DMS153 (cell line): ENCODE measurements at places on chromosomes 1 and 21.

- no peak for DNase-seq
Observed at GRCh38 chr1:240667351-240667750, 55.4 kb upstream of the GREM2 start.

DNA sequence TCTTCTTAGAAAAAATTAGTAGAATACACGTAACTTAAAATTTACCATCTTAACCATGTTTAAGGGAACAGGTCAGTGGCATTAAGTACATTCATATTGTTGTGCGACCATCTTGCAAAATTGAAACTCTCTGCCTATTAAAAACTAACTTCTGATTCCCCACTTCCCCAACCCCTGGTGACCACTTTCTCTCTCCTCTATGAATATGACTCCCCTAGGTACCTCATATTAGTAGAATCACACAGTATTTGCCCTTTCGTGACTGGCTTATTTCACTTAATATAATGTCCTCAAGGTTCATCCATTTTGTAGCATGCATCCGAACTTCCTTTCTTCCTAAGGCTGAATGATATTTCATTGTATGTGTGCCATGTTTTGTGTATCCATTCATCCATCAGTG is 15.1 kb upstream of the TARBP1 start:
- DNase-seq, result no peak

- DNase-seq, result peak; percentile 8
Observed at GRCh38 chr1:214584805-214585766, 17.9 kb upstream of the CENPF start.

- DNase-seq, result no peak
Observed at GRCh38 chr1:71774705-71775104, 507.6 kb downstream of the NEGR1 start.

GRCh38 chr1:109910123-109910962 is at the start of gene CSF1:
Gene CSF1, plus strand, starts transcription at chr1:109910849. Its CDS starts 175 bp downstream, at chr1:109911024.
- DNase-seq, result no peak

DNA sequence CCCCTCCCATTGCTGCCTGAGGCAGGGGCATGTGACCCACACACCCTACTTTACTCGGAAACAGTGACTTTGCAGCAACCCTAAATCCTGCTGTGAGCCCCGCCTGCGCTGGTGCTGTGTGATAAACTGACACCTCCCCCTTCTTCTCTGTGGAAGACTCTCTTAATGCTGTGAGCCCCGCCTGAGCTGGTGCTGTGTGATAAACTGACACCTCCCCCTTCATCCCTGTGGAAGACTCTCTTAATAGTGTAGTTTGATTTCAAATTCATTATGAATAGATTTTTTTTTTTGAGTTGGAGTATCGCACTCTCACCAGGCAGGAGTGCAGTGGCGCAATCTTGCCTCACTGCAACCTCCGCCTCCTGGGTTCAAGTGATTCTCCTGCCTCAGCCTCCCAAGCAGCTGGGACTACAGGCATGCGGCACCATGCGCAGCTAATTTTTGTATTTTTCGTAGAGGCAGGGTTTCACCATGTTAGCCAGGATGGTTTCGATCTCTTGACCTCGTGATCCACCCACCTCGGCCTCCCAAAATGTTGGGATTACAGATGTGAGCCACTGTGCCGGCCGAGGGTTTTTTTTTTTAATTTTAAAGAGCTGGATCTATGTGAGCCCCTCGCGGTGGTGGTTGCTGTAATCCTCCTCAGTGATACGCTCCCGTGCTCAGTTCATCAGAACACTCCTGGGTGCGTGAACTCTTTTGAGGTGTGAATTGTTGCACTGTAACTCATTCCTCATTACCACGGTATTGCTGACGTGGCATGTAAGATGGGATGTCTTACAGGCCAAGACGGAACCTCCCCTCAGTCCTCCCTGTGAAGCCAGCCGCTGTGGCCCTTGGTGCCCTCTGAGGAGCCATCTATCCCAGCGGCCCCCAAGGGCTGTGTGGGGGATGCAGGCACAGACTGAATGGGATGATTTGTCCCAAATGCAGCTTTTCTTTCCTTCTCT is 60.3 kb downstream of the GALNT2 start:
- DNase-seq, result no peak

DNA sequence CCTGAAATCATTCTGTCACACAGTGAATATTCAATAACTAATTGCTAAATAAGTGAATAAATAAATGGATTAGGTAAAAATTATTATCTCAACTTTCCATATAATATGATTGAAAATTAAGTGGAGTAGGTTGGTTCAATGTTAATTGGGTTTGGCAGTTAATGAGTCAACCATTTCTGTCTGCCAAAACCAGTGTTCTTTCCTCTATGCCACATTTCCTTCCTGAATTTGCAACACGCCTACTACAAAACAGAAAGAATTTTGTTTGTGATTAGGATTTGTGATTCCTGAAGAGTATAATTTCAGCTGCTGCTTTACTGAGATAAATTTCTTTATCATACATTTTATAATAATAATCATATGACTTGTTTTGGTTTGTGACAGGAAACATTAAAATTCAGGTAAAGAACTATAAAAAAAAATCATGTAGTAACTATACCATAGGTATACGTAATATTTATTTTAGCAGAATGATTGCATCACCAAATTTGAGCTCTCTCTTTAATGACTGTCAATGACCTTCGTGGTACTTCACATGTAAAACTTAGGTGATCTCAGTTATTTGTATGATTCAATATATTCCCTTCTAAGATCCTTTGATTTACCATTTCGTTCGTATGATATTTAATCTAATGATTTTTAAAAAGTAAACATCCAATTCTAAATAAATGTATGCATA is 241.3 kb downstream of the KCNT2 start:
- no peak for DNase-seq

GRCh38 chr1:173149887-173150286 is 57.2 kb downstream of the TNFSF4 start:
- DNase-seq, result no peak

DNA sequence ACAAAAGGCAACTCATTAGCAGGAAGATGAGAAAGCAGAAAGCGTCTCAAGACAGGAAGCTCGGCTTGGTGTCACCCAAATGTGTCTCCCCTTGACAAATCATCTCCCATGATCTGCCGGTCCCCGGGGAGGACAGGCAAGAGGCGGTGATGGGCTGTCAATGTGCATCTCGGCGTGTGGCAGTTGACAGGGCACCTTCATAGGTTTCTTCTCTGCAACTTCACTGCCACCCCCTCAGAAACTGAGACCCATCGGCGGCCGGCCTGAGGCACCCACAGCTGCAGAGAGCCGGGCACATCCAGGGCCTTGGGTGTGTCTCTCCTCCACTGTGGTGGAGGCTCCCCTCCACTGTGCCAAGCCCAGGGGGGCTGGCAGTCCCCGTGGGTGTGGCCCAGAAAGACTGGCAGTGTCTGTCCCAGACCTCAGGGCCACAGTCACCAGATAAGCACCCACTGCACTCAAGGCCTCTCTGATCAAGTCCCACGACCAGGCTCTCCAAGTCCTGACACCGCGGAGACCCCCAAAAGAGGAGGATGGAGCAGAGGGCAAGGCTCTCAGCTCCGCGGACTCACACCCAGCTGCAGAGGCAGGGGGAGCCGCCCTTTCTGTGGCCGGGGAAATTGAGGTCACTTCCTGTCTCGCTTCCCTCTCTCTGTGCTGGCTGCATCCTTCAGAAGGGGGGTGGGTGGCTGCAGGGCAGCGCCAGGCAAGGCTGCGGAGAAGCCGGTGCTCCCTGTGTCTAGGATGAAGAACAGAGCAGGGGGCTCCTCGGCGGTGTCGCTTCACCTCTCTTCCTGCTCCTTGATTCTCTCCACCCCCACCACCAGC is 39.6 kb upstream of the LBR start:
- peak; percentile 81 for DNase-seq

DNA sequence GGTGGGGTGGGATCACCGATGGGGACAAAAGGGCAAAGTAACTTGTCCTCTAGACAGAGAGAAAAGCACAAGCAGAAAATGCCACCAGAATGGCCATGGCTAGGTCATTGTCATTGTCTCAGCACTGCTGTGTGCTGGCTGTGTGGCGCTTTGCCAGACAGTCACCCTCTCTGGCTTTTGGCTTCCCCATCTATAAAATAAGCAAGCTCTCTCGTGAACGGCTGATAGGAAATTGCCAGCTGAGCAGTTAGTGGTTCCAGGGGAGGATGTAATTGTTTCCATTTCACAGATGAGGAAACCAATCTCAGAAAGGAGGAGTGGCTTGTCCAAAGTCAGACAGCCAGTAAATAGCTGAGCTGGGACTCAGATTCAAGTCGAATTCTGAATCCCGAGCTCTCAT is 32.5 kb downstream of the PADI2 start:
- DNase-seq, result no peak

DNA sequence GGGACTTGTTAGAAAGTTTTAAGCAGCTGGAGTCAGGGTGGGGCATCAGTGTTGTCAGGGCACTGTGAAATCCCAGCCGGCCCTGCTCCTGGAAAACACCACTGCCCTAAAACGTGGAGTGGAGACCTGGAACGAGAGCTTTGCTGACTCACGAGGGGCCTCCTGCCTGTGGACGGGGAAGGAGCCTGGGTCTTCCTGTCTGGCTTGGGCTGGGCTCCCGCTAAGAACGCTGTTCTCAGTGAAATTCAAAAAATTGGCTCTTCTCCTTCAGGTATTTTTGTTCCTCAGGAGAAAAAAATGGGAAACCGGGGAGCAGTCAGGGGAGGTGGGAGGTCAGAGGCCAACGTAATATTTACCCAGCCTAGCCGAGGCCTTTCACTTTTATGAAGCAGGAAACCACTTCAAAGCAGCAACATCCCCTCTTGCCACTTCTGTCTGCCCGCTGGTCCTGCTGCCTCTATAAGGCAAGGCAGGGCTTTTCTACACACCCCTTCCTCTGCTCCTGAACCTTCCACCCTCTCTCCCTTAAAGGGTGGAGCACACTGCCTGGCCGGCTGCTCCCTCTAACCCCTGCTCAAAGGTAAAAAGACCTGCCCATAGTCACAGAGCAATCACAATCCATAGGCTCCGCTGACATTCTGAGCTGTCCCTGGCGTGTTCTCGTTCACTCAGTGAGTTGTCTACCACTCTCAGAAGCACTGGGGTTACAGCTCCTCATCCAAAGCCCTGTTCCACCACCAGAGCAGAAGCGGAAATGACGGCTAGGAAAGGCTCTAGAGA is 8.0 kb downstream of the PLXNA2 start:
- peak; percentile 59 for DNase-seq

DNA sequence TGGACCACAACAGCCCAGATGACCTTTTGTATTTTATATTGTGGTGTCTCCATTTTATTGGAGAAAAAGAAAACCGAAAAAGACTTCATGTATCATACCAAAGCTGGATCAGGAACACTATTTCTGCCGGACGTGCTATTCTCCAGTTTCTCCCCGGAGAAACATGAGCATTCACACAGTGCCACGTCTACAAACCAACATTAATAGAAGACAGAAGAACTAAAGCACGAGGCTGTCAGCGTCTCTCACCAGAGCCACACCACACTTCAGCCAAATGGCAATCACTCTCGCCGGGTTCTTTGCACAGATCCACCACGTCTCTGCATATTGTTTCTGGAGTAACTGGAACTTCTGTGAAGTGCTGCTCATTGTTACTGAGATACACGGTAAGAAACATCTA is 24.8 kb downstream of the TP53BP2 start:
- DNase-seq, result no peak

DNA sequence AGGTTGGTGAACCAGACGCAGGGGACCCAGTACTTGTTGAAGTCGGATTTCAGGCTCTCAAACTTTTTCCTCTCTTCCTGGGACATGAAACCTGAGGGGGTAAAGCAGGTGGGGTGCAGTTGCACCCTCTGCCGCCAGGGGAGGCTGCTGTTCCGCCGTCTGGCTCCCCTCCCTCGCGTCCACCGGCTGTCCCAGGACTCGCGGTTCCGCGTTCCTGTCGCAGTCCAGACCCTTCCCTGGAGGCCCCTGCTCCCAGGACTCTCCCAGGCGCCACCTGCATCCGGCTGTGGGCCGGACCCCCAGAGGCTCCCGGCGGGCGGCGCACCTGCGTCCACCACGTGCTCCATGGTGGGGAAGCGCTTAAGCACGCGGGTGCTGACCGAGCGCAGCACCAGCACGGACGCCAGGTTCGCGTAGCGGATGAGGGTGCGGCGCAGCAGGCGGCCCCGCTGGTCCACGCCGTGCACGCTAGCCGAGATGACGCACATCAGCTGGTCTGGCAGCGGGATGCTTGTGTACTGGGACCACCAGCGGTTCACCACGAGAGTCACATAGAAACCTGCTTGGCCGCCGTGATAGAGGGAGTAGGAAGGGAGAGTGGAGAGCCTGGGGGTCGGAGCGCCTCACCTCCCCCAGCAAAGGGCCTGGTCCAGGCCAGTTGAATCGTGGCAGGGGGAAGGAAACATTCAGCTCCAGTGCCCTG is 1.7 kb downstream of the BEST4 start:
- DNase-seq, result peak; percentile 84

DNA sequence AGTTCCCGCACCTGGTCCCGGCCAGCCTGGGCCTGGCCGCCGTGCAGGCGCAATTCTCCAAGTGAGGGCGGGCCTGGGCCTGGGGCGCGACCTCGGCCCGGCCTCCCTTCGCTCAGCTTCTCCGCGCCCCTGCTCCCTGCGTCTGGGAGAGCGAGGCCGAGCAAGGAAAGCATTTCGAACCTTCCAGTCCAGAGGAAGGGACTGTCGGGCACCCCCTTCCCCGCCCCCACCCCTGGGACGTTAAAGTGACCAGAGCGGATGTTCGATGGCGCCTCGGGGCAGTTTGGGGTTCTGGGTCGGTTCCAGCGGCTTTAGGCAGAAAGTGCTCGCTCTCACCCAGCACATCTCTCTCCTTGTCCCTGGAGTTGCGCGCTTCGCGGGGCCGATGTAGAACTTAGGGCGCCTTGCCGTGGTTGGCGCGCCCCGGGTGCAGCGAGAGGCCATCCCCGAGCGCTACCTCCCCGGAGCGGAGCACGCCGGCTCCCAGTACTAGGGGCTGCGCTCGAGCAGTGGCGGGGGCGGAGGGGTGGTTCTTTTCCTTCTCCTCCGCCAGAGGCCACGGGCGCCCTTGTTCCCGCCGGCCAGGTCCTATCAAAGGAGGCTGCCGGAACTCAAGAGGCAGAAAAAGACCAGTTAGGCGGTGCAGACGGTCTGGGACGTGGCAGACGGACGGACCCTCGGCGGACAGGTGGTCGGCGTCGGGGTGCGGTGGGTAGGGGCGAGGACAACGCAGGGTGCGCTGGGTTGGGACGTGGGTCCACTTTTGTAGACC is 1.2 kb downstream of the OLIG1 start:
- no peak for DNase-seq

DNA sequence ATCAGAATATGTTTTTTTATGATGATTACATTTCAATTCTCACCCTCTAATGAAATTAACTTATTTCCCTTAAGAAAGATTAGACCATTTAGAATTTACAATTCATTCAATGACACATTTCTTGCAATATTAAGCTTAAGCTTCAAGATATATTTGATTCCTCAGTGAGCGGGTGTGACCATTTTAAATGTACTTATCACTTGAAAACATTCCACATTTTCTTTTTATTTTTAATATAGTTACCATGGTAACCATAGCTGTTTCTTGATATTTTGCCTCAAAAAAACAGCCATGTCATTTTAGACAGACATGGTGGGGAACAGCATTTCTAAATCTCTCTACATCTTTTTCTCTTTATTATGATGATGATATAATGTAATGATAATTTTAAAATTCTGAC is 1029.0 kb upstream of the B3GALT2 start:
- DNase-seq, result no peak

DNA sequence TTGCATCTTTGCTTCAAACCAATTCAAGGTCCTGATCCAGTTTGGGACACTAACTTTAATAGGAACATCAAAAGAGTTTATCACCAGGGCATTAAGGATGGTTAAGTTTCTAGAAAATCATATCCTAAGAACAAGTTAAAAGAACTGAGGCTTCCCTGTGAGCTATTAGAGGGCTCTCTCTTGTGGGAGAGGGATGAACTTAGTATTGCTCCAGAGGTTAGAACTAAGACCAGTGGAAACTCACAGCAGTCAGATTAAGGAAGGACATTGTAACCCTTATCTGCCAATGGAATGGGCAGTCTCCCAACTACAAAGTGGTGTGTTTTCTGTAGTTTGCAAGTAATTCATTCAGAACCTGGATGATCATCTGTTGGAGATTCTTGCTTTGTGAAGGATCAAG is 36.8 kb downstream of the UBE2U start:
- no peak for DNase-seq
